ENCODE measurements at places on chromosomes 6 and 20. TPM values are rescaled to one million over a fixed set of nuclear protein-coding genes. Genes with fewer than 3 reads are reported as not detected.

Gene UST
- polyA plus RNA-seq, result 14.9 TPM

Gene GRM1
- polyA plus RNA-seq, result 1.3 TPM

Gene LRFN2
- 3.3 TPM for polyA plus RNA-seq

Gene MYO6
- 31.5 TPM for polyA plus RNA-seq

Gene SIRPG
- polyA plus RNA-seq, result 13.9 TPM

Gene MICB
- polyA plus RNA-seq, result 4.1 TPM

Gene SEC23B
- polyA plus RNA-seq, result 96.0 TPM

Gene ULBP3
- polyA plus RNA-seq, result 10.3 TPM

Gene MTFR2
- polyA plus RNA-seq, result 21.1 TPM

Gene COX4I2
- polyA plus RNA-seq, result 2.2 TPM

DNA sequence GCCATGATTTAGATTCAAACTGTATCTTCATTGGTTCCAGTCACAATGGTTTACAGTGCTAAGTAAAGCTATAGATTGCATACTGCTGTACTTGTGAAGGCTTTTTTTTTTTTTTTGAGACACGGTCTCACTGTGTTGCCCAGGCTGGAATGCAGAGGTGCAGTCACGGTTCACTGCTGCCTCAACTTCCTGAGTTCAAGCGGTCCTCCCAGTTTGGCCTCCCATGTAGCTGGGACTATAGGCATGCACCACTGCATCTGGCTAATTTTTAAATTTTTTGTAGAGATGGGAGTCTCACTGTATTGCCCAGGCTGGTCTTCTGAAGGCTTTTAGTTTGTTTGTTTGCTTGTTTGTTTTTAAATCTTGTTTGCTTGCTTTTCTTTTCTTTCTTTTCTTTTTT lies 24.9 kb downstream of the ITCH start:
- no peak overlapping the region for H3K4me3 ChIP-seq
- no peaks in the 10 kb centered on the region for H3K36me3 ChIP-seq
- H3K4me1 ChIP-seq, result peaks cover 25% of the 10 kb centered on the region
- DNase-seq, result no peak
- H3K27me3 ChIP-seq, result no peaks in the 10 kb centered on the region

GRCh38 chr6:56746767-56747504 lies 104.2 kb upstream of the DST start:
- no peak overlapping the region for H3K27ac ChIP-seq
- no peak overlapping the region for H3K4me3 ChIP-seq
- no peaks in the 10 kb centered on the region for H3K27me3 ChIP-seq
- DNase-seq, result no peak

DNA sequence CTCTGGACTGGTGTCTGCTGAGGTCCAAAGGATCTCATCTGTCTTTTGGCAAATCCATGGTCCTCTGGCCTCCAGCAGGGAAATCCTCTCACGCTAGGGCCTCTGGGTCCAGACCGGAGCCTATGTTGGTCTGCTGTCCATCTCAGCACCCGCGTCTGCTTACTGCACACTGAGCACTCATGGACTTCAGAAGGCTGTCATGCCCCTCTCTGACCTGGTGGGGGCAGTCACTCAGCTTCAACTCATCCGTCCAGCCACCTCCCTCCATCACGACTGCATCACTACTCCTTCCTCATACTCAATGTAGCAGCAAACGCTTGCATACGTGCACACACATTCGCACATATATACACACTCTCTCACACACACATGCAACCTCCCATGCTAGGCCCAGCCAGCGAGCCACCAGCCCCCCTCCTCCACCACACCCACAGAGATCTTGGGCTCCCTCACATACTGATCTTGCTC lies 33.3 kb downstream of the GABRR2 start:
- H3K27ac ChIP-seq, result no peak overlapping the region
- H3K4me3 ChIP-seq, result no peak overlapping the region
- DNase-seq, result peak; percentile 50
- no peaks in the 10 kb centered on the region for H3K4me1 ChIP-seq
- H3K36me3 ChIP-seq, result no peaks in the 10 kb centered on the region

GRCh38 chr6:21075986-21076385 lies 517.6 kb upstream of the SOX4 start:
- no peak for DNase-seq
- no peak overlapping the region for H3K4me3 ChIP-seq
- no peaks in the 10 kb centered on the region for H3K27me3 ChIP-seq
- no peaks in the 10 kb centered on the region for H3K36me3 ChIP-seq
- H3K27ac ChIP-seq, result no peak overlapping the region
- H3K4me1 ChIP-seq, result no peaks in the 10 kb centered on the region

GRCh38 chr20:376089-376488 lies 4.5 kb upstream of the TRIB3 start:
- H3K4me3 ChIP-seq, result no peak overlapping the region
- H3K27me3 ChIP-seq, result no peaks in the 10 kb centered on the region
- no peak for DNase-seq
- no peaks in the 10 kb centered on the region for H3K36me3 ChIP-seq

GRCh38 chr20:61816606-61817460 lies 248.8 kb downstream of the TAF4 start:
- no peaks in the 10 kb centered on the region for H3K36me3 ChIP-seq
- no peak overlapping the region for H3K4me3 ChIP-seq
- H3K4me1 ChIP-seq, result no peaks in the 10 kb centered on the region
- DNase-seq, result no peak
- no peak overlapping the region for H3K27ac ChIP-seq
- no peaks in the 10 kb centered on the region for H3K27me3 ChIP-seq

DNA sequence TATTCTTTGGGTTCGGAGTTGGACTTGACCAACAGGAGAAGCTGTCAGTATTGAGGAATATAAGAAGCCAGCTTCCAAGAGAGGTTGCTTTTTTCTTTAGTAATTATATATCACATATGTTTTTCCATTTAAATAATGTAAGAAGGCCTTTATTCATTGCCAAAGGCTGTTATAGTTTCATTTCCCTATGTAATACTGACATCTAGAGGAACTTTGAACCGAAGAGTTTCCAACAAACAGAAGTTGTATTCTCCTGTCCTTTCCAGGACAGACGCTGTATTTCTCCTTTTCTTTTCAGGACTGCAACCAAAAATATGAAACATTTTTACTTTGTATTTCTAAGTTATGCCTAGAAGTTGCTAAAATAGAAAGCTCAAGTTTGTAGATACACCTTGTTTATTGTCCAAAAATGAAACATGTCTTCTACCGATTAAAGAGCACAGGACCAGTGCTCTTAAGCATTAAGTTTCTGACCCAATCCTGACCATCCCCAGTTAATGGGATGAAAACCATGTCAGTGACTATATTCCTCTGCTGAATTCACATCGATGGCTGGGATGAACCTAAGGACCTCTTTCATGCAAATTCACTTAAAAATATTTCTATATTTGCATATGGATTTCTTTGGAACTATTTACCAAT lies 55.1 kb downstream of the MYLK4 start:
- H3K27me3 ChIP-seq, result no peaks in the 10 kb centered on the region
- no peaks in the 10 kb centered on the region for H3K4me1 ChIP-seq
- DNase-seq, result no peak
- H3K4me3 ChIP-seq, result no peak overlapping the region
- no peak overlapping the region for H3K27ac ChIP-seq

DNA sequence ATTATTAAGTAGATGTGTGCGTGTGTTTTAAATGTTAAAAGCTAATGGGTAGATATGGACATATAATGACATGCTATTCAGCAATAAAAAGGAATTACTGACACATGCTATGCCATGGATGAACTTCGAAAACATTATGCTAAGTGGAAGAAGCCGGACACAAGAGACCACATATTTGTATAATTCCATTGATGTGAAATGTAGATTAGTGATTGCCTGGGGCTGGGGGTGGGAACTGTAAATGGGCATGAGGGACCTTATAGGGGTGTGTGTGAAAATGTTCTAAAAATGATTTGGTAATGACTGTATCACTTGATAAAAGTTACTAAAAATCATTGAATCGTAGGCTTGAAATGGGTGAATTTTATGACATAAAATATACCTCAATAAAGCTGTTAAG lies 104.5 kb upstream of the BEND3 start:
- peaks cover 7% of the 10 kb centered on the region for H3K4me1 ChIP-seq
- no peaks in the 10 kb centered on the region for H3K27me3 ChIP-seq
- H3K36me3 ChIP-seq, result no peaks in the 10 kb centered on the region
- H3K4me3 ChIP-seq, result no peak overlapping the region

DNA sequence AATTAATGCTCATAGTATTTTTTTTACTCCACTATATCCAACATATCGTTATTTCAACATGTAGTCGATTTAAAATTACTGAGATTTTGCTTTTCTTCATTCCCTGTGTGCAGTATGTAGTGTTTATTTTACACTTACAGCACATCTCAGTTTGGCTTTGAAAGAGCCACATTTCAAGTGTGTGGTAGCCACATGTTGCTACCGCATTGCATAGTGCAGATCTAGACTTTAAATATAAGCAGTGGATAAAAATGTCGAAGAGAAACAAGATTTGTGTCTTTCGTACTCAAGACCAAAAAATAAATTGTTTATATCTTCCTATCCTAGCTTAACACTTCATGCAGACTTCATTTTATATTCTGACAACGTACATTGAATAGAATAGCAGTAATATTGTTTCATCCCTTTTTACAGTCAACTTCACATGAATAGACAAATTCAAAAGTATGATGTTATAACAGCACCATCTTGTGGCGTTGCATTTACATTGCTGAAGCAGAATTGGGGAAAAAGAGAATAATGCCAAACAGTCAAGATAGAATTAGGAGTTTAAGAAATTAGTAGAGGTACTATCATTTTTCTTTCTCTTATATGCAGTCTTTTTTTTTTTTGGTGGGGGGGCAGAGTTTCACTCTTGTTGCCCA lies 29.9 kb downstream of the FBXO5 start:
- no peak overlapping the region for H3K27ac ChIP-seq
- H3K27me3 ChIP-seq, result no peaks in the 10 kb centered on the region
- H3K4me3 ChIP-seq, result no peak overlapping the region
- no peaks in the 10 kb centered on the region for H3K4me1 ChIP-seq

DNA sequence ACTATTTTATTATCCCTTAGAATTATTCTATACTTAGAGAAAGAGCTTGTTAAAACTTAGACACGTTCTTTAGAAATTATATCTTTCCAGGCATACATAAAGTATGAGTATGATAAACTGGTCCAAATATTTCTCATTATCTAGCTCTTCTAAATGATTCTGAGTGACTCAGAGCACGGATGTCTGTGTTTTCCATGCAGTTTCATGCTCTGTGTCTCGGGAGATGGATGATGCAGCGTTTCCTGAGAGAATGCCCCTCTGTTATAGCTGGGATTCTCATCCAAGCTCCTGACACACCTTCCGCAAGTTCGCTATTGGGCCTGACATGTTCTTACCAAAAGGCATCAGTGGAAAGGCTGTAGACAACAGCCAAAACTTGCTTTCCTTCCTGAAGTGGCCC lies 19.3 kb downstream of the SIRT5 start:
- no peak overlapping the region for H3K27ac ChIP-seq
- no peak for DNase-seq
- no peaks in the 10 kb centered on the region for H3K27me3 ChIP-seq
- H3K4me3 ChIP-seq, result no peak overlapping the region
- no peaks in the 10 kb centered on the region for H3K36me3 ChIP-seq

GRCh38 chr6:73712535-73713173 lies 16.7 kb downstream of the CD109 start:
- no peak overlapping the region for H3K4me3 ChIP-seq
- no peak overlapping the region for H3K27ac ChIP-seq
- no peaks in the 10 kb centered on the region for H3K27me3 ChIP-seq
- no peaks in the 10 kb centered on the region for H3K4me1 ChIP-seq
- no peak for DNase-seq
- no peaks in the 10 kb centered on the region for H3K36me3 ChIP-seq

GRCh38 chr6:73476723-73477122 lies 15.2 kb downstream of the MTO1 start:
- H3K27me3 ChIP-seq, result no peaks in the 10 kb centered on the region
- DNase-seq, result no peak
- no peaks in the 10 kb centered on the region for H3K4me1 ChIP-seq
- H3K4me3 ChIP-seq, result no peak overlapping the region
- H3K27ac ChIP-seq, result no peak overlapping the region

DNA sequence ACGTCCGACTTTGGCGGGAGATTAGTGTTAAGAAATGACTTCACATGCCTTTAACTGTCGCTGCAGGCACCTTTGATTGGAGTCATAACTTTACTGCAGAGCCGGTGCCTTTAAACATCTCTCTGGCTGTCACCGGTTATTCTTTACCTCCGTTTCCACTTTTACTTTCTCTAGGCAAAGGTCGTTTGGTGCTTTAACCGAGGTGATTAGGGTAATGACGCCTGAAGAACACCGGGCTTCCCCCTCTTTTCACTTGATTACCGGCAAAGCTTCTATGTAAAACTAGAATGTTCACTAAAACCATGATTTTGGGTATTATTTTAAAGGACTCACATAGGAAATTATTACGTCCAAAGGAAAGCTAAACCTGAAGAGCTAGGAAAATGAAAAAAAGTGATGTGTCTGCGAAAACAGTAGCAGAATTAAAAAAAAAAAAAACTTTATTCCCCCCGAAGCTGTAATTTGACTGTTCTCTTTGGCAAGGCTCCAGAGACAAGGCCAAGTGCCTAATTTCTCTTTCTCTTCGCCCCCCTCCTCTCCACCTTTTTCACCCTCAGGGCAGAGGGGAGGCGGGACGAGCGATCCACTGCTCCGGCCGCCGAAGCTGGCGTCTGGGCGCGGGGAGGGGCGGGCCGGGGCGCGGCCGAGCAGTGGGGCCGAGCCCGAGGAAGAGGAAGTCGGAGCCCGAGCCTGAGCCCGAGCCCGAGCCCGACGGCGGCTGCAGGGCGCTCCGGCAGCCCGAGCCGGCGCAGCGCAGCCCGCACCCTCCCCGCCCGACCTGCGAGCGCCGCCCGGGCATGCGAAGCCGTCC lies at the start of gene PLEKHG1:
Gene PLEKHG1, plus strand, starts transcription at position 687 of the 811 bp plus-strand sequence. CDS start 133,797 bp downstream, outside the sequence.
- no peaks in the 10 kb centered on the region for H3K4me1 ChIP-seq
- peak; percentile 65 for DNase-seq
- H3K27ac ChIP-seq, result peak within 1 kb of the TSS; percentile 82

GRCh38 chr6:41509580-41509979 lies 36.6 kb upstream of the FOXP4 start:
- peaks cover 13% of the 10 kb centered on the region for H3K4me1 ChIP-seq
- no peaks in the 10 kb centered on the region for H3K36me3 ChIP-seq
- DNase-seq, result no peak
- H3K27ac ChIP-seq, result no peak overlapping the region
- no peak overlapping the region for H3K4me3 ChIP-seq
- no peaks in the 10 kb centered on the region for H3K27me3 ChIP-seq

- no peak for DNase-seq
- H3K4me1 ChIP-seq, result no peaks in the 10 kb centered on the region
- no peaks in the 10 kb centered on the region for H3K27me3 ChIP-seq
- no peaks in the 10 kb centered on the region for H3K36me3 ChIP-seq
Observed at GRCh38 chr20:1995531-1996310, 1.9 kb upstream of the PDYN start.

DNA sequence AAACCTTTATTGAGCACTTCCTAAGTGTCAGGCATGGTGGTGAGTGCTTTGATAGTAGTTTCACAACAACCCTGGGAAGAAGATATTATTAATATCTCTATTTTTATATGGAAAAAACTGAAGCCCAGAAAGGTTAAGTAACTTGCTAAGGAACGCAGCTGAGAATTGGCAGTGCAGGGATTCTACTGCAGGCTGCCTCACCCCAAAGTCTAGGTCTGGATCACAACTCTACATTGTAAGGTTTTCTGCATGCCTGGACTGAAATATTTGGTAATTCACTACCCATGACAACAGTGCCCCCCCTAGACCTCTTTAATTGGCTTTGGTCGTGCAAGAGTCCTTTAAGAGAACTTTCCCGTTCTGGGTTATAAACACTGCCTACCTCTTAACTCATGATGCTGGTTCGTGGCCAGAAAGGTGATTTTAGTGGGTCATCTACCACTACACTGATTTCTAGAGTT lies 67.1 kb upstream of the KCNQ5 start:
- no peak overlapping the region for H3K4me3 ChIP-seq
- H3K36me3 ChIP-seq, result no peaks in the 10 kb centered on the region
- no peaks in the 10 kb centered on the region for H3K4me1 ChIP-seq
- no peaks in the 10 kb centered on the region for H3K27me3 ChIP-seq
- no peak overlapping the region for H3K27ac ChIP-seq
